ENCODE measurements at places on chromosomes 1 and 21.

DNA sequence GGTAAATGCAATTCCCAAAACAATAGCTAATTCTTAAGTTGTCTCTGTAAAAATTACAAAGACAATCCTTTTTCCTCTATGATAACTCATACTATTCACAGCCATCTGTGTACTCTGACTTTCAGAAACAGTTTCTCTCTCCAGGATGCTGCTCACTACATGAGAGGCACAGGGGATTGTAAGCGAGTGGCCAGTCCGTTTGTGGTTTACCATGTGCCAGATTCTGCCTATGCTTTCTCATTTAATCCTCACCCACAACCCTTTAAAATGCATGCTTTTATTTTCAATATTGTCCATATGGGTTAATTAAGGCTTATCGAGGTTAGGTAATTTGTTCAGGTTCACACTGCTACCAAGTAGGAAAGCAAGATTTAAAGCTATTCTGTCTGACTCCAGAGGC lies 23.0 kb downstream of the RGS1 start:
- DNase-seq: no peak

DNA sequence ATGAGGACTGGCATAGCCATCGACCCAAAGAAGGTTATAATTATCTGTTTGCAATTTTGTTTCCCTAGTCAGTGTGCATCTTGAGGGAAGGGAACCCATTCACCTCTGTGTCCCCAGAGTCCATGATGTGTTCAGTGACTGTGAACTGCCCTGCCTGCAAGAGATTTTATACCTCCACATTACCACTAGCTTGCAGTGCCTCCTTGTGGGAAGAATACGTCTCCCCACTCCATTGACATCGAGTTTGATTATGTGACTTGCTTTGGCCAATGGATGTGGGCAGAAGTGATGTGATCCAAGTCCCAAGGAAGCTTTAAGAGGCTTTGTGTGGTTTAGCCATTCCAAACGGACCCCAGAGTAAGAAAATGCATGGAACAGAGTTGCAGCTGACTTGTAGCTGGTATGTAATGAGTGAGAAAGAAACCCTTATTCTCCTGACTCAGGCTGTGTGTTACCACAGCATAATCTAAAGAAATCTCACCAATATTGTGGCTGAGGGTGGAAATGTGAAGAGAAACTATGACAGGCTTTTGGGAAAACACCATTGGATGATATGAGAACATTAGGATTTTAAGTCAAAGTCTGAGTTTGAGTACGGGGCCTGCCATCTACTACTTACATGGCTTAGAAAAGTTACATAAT lies 47.8 kb upstream of the NRDC start:
- DNase-seq: peak; percentile 1

DNA sequence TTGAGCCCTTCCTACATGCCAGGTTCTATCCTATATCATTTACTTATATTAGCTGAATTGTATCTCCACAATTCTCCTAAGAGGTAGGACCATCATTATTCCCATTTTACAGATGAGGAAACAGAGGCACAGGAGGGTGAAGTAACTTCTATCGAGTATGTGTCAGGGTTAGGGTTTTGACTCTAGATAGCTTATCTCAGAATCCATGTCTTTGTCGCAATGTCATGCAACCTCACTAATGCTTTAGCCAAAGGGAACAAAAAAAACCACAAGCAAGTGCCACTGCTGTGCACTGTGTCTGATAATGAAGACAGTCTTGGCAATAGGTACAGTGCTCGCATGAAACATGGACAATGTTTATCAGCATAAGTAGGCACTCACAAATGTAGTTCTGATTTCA lies 95.4 kb upstream of the CLDN14 start:
- no peak for DNase-seq

- DNase-seq: no peak
Measured at GRCh38 chr1:186497651-186498050, 36.7 kb upstream of the PDC start.

GRCh38 chr1:16235944-16236510 lies 956 bp downstream of the CPLANE2 start:
- peak; percentile 41 for DNase-seq

GRCh38 chr1:201649761-201650622 lies 111.1 kb downstream of the NAV1 start:
- DNase-seq: no peak

- DNase-seq: no peak
Measured at GRCh38 chr1:221217029-221217428, 337.8 kb downstream of the HLX start.

GRCh38 chr21:32770871-32771523 lies 558 bp downstream of the PAXBP1 start:
- DNase-seq: no peak

DNA sequence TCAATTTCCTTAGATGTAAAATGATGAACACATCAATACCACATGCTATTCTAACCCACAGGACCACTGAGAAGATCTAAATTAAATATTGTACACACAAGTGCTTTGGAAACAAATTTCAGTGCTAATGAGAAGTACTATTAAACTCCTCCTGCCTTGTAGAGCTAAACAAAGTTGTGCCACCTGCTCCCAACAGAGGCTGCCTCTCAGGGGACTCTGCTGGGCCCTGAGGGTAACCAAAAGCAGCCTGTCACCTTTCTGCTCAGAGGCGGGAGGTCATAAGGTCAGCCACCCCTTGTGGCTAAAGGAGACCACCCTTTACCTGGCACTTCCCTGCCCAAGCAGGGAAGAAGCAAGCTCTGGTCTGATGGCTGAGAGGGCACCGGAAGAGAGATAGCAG lies 6.3 kb downstream of the SLC9A1 start:
- DNase-seq: no peak

DNA sequence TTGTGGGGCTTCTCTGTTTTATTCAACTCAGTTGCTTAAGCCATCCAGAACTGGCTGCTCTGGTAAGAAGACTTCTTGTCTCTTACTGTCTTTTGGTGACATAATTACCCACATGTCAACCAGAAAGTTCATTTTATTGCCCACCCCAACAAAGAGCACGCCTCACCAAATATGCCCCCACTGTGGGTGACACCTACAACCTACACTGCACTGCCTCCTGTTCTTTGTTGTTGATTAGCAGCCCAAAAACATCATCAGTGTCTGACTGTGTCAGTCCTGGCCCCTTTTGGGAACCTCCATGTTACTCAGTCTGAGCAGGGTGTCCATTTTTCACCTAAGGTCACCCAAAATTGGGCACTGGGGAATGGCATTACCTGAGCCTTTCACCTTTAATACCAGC lies 49.3 kb downstream of the ZNF678 start:
- no peak for DNase-seq

- no peak for DNase-seq
Measured at GRCh38 chr1:230818367-230818766, 50.0 kb downstream of the C1orf198 start.

GRCh38 chr1:30321246-30321910 lies 402.0 kb downstream of the MATN1 start:
- DNase-seq: no peak

DNA sequence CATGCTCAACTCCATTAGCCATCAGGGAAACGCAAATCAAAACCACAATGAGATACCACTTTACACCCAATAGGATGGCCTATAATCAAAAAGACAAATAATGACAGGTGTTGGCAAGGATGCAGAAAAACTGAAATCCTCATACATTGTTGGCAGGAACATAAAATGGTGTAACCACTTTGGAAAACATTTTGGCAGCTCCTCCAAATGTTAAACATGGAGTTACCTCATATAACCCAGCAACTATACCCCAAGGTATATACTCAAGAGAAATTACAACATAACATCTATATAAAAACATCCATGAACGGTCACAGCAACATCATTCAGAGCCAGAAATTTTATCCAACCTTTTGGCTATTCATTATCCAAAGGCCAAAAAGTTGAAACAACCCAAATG lies 11.6 kb downstream of the EIF4G3 start:
- no peak for DNase-seq

- DNase-seq: no peak
Measured at GRCh38 chr1:24186031-24186710, 918 bp downstream of the IFNLR1 start.

DNA sequence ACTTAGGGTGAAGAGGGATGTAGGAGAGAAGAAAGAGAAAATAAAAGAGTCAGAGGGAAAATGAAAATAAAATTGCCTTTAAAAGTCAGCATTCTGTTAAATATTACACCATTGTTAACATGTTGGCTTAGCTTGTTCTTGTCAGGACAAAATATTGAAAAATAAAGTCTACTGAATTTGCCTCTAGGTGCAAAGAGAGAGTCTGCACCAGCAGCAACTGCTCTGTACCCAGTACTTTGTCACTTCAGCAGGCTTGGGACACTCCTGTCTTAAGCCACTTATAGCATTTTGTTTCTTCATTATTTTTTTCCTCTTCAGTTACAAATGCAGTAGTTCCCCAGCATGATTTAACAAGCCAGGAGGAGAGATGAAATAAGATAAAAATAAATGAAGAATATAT lies 11.0 kb upstream of the USH2A start:
- no peak for DNase-seq

GRCh38 chr1:230907472-230908205 lies 39.3 kb upstream of the C1orf198 start:
- DNase-seq: no peak

GRCh38 chr21:33817663-33818451 lies 97.7 kb downstream of the ATP5PO start:
- DNase-seq: no peak

GRCh38 chr1:246216906-246217305 lies 290.2 kb downstream of the SMYD3 start:
- DNase-seq: no peak

- DNase-seq: no peak
Measured at GRCh38 chr1:87120779-87121178, 206.3 kb downstream of the HS2ST1 start.

GRCh38 chr1:60978421-60979357 lies 103.7 kb upstream of the NFIA start:
- DNase-seq: peak; percentile 3

GRCh38 chr1:68234094-68234493 lies 1.8 kb upstream of the WLS start:
- no peak for DNase-seq

GRCh38 chr21:34266351-34266750 lies 97.5 kb upstream of the KCNE2 start:
- DNase-seq: no peak

DNA sequence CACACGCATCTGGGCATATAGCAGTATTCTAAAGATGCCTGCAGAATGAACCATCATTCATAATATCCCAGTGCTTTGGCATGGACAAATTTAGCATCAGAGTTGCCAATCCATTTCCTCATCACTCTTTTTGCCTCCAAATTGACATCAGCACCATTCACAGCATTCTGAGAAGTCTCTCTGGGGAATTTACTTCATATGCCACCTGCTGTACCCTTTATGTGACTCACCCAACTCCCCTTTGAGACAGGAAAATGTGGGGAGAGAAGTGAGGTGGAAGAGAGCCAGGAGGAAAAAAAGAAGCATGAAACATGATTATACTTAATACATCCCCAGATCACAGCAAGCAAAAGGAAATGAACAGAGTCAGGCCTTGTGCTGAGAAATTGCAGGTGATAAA lies 37.4 kb downstream of the RAB3B start:
- no peak for DNase-seq

DNA sequence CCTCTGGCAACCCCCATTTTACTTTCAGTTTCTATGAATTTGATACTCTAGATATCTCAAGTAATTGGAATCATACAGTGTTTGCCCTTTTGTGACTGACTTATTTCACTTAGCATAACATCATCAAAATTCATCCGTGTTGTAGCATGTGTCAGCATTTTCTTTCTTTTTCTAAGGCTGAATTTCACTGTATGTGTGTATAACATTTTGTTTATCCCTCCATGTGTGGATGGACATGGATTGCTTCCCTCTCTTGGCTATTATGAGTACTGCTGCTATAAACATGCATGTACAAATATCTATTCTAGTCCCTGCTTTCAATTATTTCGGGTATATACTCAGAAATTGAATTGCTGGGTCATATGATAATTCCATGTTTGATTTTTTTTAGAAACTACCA lies 97.3 kb downstream of the MAP3K21 start:
- no peak for DNase-seq

DNA sequence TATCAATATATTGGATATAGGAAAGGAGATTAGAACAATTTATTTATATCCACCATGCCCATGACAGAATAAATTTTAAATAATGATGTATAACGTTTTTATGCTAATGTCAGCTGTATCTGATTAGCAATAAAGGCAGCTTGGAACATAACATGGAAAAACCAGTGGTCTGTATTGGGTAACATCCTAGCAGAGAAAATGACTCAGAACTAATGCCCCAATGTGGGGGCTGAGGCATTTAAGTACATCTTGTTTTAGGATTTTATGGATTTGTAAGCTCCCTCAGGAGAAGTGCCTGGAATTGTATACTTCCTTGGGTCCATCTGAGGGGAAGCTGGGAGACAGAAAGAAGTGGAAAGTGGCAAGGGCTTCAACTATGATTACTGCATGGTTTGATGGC lies 82.3 kb downstream of the HMCN1 start:
- no peak for DNase-seq

DNA sequence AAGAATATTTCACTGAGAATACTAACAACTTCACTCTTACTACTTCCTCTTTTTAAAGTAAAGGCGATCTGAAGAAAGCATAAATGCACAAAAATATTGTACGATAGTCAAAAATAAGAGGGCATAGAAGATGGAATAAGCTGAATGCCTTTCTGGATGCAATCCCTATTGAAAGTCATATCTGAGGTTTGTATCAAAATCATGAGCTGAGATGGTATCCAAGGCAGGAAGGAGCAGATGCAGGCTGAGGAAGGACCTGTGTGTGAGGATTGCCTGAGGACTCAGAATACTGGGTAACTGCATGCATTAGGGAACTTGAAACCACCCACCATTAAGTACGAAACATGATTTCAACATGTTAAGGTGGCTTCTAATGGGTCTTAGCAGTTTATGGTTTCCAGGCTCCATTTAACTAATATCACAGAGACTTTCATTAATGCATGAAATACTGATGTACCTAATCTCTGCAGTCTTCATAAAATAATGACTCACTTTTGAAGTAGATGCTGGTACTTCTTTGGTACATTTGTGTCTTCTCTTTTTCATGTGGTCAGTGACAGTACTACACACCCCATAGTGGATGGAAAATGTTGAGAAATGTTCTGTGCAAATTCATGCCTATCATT lies 29.6 kb upstream of the RGS1 start:
- no peak for DNase-seq

DNA sequence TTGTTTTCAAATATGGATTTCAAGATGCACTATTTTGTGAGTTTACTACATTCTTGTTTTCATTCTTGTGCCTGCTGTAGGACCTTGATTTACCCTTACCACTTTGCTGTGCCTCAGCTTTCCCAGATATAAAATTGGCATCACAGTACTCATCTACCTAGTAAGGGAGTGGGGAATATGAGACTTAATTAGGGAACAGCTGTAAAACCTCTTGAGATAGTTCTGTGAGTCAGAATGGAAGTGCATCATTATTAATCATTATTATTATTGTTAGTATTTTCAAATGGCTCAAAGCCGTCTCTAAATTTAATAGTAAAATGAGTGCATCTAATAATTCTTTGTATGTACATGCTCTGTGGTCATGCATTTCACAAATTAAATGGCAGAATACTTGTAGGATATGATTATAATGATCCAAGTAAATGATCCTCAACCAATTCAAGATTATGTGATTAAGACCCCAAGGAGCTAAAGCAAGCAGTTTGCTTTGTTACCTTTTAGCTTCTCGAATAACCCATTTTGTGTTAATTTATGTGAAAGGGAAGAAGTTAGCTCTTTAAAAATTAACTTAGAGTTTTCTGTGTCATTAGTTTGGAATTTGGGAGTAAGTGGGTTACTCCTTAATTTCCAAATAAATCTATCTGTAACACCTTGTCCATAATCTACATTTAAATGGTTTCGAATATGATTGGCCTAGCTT lies 155.4 kb downstream of the NFIA start:
- DNase-seq: no peak

- DNase-seq: no peak
Measured at GRCh38 chr1:201262963-201263608, 20.2 kb upstream of the PKP1 start.

GRCh38 chr1:40595623-40596022 lies 64.2 kb downstream of the ZNF684 start:
- no peak for DNase-seq

All from SW 1271 (cell line).